ENCODE measurements at places on chromosomes 5 and 9.

- DNase-seq = no peak
These were observed 10.0 kb upstream of the DOLPP1 start for GRCh38 chr9:129070696-129071525.

GRCh38 chr9:24382566-24382965 is 163.1 kb downstream of the IZUMO3 start:
- no peak for DNase-seq

GRCh38 chr9:133957328-133957727 is 34.8 kb downstream of the VAV2 start:
- no peak for DNase-seq

DNA sequence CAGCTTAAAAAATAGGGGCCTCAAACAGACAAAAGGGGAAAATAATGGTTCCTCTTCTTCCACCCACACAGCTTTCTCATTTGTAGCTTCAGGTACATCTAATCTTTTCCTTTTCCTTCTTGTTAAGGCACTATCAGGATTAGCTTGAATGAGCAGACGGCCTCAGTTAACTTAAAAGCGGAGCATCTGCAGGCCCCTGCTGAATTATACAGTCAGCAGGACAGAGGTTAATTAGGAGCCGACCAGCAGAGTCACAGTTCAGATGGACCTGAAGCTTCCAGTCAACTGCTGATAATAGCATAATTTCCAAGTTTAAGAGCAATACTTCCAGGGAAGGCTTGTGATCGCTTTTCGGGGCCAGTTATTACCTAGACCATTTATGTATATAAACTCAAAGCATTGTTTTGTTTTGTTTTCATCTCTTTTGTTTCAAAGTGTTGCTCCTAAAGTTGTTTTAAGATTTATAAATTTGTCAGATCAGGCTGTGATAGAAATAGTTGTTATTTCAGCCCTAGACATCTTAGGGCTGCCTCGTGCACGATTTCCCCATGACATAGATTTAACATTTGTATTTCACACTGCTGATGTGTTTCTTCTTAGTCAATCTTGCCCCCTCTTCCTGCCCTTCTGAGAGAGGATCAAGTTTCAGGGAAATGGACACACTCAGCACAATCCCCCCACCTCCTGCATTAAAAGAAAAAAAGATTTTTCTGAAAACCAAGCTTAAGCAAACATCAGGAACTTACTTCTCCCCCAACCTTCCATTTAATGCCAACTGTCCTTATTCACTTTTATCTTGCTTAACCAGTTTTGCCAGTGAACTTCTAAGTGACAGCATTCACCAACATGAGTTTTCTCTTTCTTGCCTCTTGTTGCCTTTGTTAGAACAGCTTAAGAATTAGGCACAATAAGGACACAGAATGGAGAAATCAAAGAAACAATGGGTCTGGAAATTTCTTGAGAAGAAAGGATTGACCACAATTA is 449.8 kb downstream of the ARHGEF28 start:
- DNase-seq = no peak

- no peak for DNase-seq
These were observed 79.4 kb upstream of the DIRAS2 start for GRCh38 chr9:90722071-90722470.

- no peak for DNase-seq
These were observed 56.9 kb downstream of the SNX24 start for GRCh38 chr5:122902263-122902662.

- DNase-seq = no peak
These were observed 109.1 kb downstream of the CDH10 start for GRCh38 chr5:24535646-24536045.

DNA sequence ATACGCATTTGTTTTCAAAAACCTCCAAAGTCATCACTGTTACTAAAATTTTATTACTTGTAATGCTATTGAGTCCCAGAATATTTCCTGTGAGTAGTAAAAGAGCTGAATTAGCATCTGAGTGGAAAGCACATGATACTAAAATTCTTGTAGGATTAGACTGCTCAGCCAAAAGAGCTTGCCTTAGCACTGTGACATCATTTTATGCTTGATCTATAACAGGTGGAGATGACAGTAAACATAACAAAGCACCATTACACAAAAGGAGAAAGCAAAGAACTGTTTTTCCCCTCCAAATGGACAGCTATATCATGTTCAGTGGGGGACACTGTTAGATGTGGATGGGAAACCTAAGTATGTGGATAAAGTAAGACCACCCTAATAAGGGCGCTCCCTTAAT is 5.8 kb upstream of the JAK2 start:
- DNase-seq = no peak

DNA sequence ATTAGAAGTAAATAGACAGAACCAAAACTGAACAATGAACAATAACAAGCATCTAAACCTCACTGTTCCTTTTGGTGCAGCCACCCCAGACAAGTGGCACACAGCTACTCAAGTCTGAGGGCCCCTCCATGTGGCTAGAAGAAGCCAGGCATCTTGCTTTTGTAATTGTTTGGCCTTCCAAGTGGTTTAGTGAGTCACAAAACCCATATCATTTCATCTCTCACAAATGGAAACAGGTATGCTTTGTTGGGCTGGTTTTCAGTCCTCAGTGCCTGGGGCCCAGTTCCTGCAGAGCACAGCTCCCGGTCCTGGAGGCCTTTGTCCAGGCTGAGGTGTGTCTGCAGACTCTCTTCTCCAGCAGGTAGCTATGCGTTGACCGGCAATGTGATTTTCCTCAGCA is 16.7 kb downstream of the PRLR start:
- DNase-seq = no peak

DNA sequence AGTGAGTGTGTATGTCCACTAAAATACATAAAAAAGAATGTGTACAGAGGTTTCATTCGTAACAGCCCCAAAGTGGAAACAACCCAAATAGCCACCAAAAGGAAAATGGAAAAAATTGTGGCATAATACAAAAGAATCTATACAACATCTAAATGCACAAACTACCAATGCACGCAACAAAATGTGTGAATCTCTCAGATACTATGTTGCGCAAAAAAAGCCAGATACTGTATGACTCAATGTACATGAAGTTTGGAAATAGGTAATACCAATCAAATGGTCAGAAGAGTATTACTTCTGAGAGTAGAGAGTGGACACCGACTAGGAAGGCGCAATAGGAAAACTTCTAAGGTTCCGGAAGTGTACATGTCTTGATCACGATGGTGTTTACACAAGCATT is 2.4 kb downstream of the XPA start:
- no peak for DNase-seq

DNA sequence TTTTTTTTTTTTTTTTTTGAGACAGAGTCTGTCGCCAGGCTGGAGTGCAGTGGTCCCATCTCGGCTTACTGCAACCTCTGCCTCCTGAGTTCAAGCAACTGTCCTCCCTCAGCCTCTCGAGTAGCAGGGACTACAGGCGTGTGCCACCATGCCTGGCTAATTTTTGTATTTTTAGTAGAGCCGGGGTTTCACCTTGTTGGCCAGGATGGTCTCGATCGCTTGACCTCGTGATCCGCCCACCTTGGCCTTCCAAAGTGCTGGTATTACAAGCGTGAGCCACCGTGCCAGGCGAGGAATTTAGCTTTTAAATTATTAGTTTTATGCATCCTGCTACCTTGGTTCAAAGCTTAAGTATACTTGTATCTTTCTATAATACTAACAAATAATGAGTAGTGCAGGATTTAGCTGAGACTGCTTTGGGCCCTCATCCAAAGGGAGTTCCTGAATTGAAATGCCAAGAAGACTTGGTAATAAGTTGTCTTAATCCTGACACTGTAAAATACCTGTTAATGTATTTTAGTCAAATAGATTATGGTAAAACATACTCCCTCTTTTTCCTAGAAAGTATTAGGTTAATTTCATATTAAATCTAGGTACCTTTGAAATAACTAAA is 5.0 kb downstream of the CDC42SE2 start:
- no peak for DNase-seq

DNA sequence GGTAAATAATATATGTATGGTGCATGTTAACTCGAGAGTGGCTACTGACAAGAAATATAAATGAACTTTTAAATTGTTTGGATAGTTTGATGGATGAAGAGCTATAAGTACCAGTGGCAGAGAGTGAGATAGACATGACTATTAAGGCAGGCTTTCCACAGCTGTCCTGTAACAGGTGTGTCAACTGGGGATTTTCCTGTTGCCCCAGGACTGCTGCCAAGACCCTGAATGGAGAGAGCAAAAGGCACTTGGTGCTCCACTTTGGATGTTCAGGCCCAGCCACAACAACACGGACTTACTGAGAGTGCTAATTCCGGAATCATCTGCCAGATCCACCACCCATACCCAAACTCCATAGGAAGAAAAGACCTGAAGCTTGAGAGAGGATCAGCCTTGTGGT is 215.1 kb downstream of the SEC61B start:
- no peak for DNase-seq

- DNase-seq = no peak
These were observed 390.1 kb downstream of the DMRT2 start for GRCh38 chr9:1440256-1440655.

DNA sequence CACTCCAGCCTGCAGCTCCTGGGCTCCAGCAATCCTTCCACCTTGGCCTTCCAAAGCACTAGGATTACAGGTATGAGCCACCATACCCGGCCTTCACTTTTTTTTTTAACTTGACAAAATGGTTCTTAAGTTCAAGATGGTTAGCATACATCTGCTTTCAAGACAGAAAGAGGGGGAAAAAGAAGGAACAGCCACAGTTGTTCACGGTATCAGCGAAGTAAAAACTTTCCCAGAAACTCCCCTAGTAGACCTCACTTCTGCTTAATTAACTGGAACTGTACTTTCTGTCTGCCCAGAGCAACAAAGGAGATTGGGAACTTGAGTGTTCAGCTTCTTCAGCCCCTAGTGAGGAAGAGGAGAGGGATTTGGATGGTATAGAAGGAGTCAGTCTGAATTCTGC is 116.7 kb downstream of the UGCG start:
- DNase-seq = no peak

- DNase-seq = no peak
These were observed 2.4 kb downstream of the AGGF1 start for GRCh38 chr5:77032635-77033034.

DNA sequence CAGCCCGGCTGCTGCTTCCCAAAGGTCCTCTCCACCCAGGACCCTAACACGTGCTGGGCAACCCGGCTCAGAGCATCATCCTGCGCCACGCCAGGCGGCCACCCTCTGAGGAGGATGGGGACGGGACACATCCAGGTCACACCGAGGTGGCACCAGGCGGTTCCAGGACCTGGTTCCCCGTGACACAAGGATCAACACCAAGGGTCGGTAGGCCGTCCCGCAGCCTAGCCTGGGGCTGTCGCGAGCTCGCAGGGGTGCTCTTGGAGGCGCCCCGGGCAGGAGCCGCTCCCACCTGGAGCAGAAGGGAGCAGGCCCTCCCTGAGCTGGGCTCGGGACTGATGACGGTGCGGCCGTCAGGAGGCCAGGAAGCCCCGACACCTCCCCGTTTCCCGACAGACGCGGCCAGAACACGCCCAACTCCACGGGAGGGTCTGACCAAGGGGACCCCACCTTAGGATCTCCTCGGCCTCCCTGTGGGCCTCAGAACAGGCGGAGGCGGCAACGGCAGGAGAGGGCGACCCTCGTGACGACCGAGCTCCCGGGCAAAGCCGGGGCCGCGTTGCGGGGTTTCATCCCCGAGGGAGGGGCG is 6.3 kb downstream of the EXD3 start:
- no peak for DNase-seq

GRCh38 chr5:149391524-149391923 is 12.4 kb upstream of the IL17B start:
- DNase-seq = no peak

GRCh38 chr5:56075361-56075760 is 80.6 kb upstream of the IL6ST start:
- no peak for DNase-seq

DNA sequence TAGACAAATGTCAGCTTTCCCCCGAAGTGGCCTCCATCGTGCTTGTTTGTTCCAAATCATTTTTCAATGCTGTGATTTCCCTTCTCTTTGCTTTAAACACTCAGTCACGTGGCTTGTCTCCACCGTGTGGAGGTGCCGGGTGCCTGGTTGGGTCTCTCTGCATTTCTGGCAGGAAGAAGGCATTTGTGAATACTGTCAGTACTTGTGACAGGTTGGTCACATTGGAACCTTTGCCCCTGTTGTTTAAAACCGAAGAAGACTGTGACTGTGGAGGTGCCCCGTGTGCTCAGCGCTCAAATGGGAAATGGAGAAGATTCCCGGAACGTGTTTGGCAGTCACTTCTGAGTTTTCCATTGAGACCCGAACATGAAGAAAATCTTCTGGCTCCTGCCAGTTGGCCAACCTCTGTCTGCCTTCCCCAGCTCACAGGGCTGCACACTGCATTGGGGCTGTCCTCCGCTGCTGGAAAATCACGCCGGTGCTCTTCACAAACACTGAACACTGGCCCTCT is 74.6 kb downstream of the LMNB1 start:
- no peak for DNase-seq

DNA sequence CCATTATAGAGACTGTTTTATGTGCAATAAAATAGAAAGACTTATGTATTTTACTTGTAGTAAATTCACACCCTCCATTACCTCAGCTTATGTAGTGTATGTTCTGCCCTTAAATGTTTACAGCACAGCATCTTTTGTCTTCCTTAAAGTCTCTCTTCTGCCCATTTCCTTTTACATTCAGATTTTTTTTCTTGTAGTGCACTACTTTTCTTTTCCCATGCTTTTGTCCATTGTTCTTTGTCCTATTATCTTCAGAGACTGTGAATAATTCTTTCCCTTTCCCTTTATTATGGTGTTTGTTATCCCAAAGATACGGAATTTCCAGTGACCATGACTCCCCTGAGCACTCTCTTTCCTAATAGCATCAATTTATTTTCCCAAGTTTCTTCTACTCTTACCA is 66.1 kb upstream of the TYRP1 start:
- DNase-seq = no peak

DNA sequence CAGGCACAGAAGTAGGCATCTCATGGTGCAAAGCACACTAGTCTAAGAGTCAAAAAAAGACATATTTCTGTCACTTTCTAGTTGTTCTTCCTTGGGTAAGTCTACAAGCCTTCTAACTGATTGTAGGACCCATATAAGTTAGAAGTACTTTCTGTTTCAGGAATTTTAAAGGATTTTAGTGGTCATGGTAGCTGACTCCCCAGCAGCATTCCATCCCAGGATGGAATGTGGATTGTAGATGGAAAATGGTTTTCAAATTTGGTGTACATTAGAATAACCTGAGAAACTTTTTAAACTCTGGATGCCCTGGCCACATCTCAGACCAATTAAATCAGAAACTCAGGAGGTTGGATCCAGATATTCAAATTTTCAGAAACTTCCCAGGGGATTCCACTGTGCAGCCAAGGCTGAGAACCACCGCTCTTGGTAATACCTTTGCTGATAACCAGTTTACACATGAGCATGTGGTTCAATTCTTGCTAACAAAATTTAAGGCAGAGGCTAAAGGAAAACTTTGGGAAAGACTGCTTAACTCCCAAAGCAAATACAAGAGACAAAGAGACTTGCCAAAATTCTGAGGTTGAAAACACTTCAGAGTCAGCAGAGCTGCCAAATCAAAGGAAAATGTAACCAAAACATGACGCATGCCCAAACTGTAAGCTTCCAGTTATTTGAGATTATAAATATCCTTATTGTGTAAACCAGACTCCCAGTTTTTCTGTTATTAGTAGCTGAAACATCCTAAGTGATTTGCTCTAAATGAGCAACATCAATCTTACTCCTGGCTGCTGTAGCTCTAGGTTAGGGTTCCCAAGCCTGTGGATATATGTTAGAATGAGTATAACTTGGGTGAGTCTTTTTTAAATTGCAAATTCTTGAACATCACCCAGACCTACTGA is 145.4 kb upstream of the MTAP start:
- DNase-seq = no peak

Measured in SJSA1 (cell line).